ENCODE measurements at places on chromosomes 2 and 18.

DNA sequence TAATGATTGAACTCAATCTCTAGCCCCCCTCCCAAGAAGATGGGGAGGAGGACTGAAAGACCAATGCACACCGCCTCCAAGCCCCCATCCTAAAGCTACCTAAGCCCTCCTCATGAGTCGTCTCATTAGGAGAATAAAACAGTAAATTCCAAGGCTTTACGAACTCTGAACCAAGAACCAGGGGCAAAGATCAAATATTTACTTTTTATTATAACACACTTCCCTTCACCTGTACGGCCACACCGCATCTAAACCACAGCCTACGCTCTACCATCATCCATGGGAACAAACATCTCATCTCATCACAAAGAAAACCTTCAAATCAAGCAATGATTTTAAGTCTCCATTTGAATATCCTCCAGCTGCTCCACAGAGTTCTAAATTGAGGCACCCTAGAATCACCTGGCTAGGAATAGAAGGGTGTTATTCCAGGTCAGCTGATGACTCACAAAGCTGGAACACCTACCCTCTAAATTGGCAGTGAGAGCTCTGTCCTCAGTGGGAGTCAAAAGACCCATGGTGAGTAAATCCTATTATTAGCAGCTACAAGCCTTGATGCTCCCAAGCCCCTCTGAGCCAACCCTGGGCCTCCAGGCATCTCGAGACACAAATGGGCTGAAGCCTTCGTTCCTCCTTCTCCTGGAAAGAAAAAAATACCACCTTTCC lies 45.6 kb upstream of the BZW1 start:
- no peak for DNase-seq

DNA sequence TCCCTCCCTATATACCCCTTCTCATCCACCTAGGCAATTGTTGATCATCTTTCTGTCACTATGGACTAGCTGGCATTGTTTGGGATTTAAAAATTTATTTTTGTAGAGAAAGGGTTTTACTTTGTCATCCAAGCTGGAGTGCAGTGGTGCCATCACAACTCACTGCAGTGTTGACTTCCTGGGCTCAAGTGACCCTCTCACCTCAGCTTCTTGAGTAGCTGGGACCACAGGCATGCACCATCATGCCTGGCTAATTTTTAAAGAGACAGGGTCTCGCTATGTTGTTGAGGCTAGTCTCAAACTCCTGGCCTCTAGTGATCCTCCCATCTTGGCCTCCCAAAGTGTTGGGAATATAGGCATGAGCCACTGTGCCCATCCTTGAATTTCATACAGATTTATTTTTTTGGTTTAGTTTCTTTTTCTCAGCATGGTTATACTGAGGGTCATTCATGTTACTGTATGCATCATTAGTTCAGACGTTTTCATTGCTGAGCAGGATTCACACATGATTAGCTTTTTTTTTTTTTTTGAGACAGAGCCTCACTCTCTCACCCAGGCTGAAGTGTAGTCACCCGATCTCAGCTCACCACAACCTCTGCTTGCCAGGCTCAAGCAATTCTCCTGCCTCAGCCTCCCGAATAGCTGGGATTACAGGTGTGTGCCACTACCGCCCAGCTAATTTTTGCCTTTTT lies 8.6 kb upstream of the PCARE start:
- no peak for DNase-seq

DNA sequence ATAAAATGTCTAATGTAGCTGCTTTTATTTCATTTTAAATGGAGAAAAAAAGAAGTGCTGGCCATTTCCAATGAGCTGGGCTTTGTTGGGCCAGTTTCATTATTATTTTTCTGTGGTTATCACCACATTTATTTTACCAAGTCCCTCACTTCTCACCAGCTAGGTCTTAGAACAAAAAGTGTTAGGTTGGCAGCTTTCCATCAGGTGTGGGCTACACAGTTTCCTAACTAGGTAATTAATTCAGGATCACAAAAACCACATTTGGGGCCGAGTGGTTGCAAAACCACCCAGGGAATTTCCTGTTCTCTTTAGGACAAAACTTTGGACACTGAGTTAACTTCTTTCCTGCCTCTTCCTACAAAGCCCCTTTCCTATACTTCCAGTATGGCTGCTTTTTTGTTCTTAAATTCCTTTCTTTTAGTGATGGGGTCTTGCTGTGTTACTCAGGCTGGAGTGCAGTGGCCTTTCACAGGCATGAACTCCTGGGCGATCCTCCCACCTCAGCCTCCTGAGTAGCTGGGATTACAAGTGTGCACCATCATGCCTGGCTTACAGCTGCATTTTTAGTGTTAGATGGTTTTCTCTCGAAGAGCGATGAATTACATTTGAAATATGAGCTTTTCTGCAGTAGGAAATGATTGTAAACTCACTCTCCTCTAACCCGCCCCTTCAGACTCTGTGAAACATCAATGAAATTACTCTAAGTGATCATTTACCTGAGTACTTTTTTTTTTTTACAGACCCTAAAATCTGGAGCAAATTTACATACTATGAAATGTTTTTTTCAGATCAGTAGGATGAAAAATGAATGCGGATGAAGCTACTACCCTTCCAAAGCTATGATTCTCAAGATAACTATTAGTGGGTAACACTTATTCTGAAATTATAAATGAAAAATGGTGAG lies 2.6 kb upstream of the ZFP36L2 start:
- no peak for DNase-seq

GRCh38 chr2:223725986-223726970 lies 111.1 kb downstream of the AP1S3 start:
- no peak for DNase-seq

DNA sequence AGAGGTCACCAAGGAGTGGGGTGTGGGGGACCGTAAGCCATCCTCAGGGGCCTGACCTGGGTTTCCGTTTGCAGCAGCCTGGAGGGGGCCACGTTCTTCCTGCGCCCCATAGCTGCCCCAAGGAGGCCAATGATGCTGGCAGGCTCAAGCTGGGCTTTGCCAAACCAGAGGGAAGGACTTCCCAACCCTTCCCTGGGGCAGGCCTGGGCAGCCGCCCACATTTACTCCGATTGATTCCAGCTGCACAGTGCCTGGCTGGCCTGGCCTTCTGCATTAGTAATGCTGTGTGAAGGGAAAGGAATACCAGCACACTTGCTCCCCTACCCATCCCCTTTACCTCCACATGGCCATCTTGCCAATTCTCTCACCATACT lies 360.6 kb upstream of the SLC14A2 start:
- DNase-seq: no peak
